Mesothelial cell of epicardium (in vitro differentiated cells): ENCODE measurements at places on chromosomes 13 and 19.

GRCh38 chr13:45926741-45927140, 75.2 kb upstream of the SIAH3 start:
- H3K4me3 ChIP-seq = no peak overlapping the region
- H3K27me3 ChIP-seq = peaks cover 21% of the 10 kb centered on the region
- no peak for DNase-seq
- H3K4me1 ChIP-seq = no peaks in the 10 kb centered on the region
- H3K27ac ChIP-seq = no peak overlapping the region

DNA sequence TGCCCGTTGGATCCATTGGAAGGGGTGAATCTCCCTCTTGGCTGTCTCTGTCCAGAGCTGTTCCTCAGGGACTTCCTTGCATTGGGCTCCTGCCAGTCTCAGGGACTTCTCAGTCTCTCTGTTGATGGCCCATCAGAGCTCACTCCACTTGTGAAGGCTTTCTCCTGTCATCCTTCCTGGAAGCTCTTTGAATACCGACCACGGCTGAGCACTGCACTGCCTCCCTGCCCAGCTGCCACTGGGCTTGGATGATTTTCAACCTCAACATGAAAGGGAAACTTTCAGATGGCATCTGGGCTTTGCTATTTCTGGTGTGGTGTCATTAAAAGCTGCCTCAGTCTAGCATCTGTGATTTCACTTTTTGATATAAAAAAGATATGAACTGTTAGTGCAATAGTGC, 66.1 kb upstream of the ANKRD10 start:
- DNase-seq = no peak
- H3K27ac ChIP-seq = no peak overlapping the region
- H3K4me1 ChIP-seq = peaks cover 8% of the 10 kb centered on the region

DNA sequence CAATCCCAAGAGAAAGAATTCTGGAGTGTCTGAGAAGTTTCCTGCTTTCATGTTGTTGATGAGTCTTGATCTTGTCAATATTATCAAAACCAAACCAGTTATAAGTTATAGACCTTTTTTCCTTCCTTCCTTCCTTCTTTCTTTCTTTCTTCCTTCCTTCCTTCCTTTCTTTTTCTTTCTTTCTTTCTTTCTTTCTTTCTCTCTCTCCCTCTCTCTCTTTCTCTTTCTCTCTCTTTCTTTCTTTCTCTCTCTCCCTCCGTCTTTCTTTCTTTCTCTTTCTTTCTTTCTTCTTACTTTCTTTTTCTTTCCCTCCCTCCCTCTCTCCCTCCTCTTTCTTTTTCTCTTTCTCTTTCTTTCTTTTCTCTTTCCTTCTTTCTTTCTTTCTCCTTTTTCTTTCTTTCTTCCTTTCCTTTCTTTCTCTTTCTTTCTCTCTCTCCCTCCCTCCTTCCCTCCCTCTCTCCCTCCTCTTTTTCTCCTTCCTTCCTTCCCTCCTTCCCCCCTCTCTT, at the start of gene OR7G3:
TSS of gene OR7G3 (minus strand) at position 51 of the 506 bp plus-strand sequence. CDS start at position 51, 0 bp downstream.
- no peaks in the 10 kb centered on the region for H3K36me3 ChIP-seq
- no peak within 1 kb of the TSS for H3K4me3 ChIP-seq
- H3K4me1 ChIP-seq = no peaks in the 10 kb centered on the region
- no peak for DNase-seq

- H3K27ac ChIP-seq = no peak overlapping the region
- H3K4me3 ChIP-seq = peak overlapping the region; percentile 59
- H3K36me3 ChIP-seq = no peaks in the 10 kb centered on the region
- DNase-seq = no peak
Observed at GRCh38 chr13:28492569-28493367, 2.2 kb downstream of the FLT1 start.

- DNase-seq = no peak
- no peak overlapping the region for H3K27ac ChIP-seq
- H3K4me3 ChIP-seq = no peak overlapping the region
- H3K36me3 ChIP-seq = no peaks in the 10 kb centered on the region
Observed at GRCh38 chr19:16160943-16161560, 12.3 kb downstream of the CIB3 start.

DNA sequence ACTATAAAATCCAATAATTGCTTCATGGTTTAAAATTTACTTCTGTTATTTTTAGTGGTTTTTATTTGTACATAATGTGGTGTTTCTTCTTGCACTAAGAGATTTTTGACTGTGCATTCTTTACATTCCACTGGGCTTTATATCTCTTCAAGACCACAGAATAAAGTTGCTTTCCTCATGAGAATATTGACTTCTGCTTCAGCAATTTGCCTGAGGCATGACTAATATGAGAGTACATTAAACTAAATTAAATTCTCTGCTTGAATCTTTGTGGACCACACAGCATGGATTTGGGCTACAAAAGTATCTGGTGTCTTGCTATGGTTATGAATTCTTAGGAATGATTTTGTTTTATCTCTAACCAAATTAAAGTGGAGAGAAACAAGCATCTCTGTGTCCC, 1463.4 kb upstream of the PCDH20 start:
- H3K27me3 ChIP-seq = no peaks in the 10 kb centered on the region
- no peak overlapping the region for H3K4me3 ChIP-seq
- H3K36me3 ChIP-seq = no peaks in the 10 kb centered on the region
- H3K27ac ChIP-seq = no peak overlapping the region
- peaks cover 5% of the 10 kb centered on the region for H3K4me1 ChIP-seq
- no peak for DNase-seq

- no peak overlapping the region for H3K27ac ChIP-seq
- no peaks in the 10 kb centered on the region for H3K36me3 ChIP-seq
- peaks cover 87% of the 10 kb centered on the region for H3K27me3 ChIP-seq
- no peak overlapping the region for H3K4me3 ChIP-seq
Observed at GRCh38 chr19:29308977-29309590, 96.1 kb upstream of the UQCRFS1 start.

- DNase-seq = no peak
- no peak overlapping the region for H3K4me3 ChIP-seq
- no peaks in the 10 kb centered on the region for H3K4me1 ChIP-seq
- no peaks in the 10 kb centered on the region for H3K27me3 ChIP-seq
Observed at GRCh38 chr13:21595546-21595822, 8.5 kb downstream of the MICU2 start.

GRCh38 chr19:40400559-40400958, 10.6 kb upstream of the HIPK4 start:
- no peak overlapping the region for H3K4me3 ChIP-seq
- DNase-seq = no peak
- H3K36me3 ChIP-seq = no peaks in the 10 kb centered on the region
- no peaks in the 10 kb centered on the region for H3K27me3 ChIP-seq
- peaks cover 4% of the 10 kb centered on the region for H3K4me1 ChIP-seq

DNA sequence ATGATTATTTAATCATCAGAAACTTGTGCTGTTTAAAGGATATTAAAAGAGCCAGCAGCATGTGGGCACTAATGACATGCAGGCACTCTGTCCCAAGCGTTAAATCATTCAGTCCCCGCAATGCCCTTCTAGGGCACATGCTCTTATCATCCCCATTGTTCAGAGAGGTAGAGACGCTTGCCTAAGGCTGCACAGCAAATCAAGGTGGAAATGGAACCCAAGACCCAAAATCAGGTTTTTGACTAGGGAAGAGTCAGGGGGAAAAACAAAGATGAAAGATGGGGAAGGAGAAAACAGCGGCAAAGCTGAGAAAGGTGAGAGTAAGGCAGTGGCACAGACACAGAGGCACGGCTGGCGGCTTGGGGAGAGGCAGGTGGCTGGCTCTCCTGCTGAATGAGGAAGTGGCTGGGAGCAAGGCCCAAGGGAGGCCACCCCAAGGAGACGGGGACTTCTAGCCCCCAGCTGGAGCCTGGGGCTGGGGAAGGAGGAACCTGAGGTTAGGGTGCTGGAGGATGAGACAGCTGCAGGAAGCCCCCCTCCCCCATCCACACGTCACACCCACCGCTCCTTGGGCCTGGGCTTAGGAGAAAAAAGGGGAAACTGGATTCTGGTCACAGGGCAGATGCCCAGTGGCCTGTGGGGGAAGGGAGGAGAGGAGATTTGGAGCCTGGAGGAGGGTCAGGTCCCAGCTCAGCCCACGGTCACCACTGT, 1.0 kb upstream of the TYROBP start:
- DNase-seq = no peak
- no peaks in the 10 kb centered on the region for H3K27me3 ChIP-seq
- no peaks in the 10 kb centered on the region for H3K4me1 ChIP-seq
- H3K27ac ChIP-seq = no peak overlapping the region
- H3K4me3 ChIP-seq = no peak overlapping the region

DNA sequence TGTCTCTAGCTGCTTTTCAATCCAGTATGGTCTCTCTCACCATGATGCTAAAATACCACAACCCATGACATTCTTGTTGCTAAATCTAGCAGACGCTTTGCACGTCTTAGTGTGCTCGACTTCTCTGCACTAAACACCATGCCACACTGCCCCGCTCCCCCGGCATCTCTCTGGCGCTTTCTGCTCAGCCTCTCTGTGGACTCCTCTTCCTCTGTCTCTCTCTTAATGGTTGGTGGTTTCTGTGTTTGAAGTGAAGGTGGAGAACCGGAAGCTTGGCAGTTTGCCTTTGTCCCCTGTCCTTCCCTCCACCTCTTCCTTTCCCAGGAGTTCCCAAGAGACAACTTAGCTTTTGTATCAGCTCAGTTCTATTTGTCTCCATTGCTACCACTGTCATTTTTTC, 8.8 kb downstream of the ERCC5 start:
- no peak overlapping the region for H3K4me3 ChIP-seq
- no peak overlapping the region for H3K27ac ChIP-seq
- H3K36me3 ChIP-seq = peaks cover 35% of the 10 kb centered on the region
- no peaks in the 10 kb centered on the region for H3K27me3 ChIP-seq
- no peaks in the 10 kb centered on the region for H3K4me1 ChIP-seq

DNA sequence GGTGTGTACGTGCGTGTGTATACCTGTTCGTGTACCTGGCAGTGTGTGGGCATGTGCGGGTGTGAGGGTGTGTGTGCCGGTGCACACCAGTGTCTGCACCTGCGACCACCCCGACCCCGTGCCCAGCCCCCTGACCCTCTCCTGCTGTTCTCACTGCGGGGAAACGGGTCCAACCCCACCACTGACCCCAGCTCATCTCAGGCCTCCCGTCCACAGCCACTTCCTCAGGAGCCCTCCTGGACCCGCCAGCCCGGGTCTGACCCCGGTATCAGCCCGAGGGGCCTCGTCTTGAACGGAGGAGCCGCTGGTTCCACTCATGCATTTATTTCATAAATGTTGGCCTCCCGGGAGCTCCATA, 23.8 kb upstream of the ONECUT3 start:
- peaks cover 2% of the 10 kb centered on the region for H3K4me1 ChIP-seq
- no peak for DNase-seq
- H3K27ac ChIP-seq = no peak overlapping the region
- no peaks in the 10 kb centered on the region for H3K36me3 ChIP-seq
- peaks cover 82% of the 10 kb centered on the region for H3K27me3 ChIP-seq

DNA sequence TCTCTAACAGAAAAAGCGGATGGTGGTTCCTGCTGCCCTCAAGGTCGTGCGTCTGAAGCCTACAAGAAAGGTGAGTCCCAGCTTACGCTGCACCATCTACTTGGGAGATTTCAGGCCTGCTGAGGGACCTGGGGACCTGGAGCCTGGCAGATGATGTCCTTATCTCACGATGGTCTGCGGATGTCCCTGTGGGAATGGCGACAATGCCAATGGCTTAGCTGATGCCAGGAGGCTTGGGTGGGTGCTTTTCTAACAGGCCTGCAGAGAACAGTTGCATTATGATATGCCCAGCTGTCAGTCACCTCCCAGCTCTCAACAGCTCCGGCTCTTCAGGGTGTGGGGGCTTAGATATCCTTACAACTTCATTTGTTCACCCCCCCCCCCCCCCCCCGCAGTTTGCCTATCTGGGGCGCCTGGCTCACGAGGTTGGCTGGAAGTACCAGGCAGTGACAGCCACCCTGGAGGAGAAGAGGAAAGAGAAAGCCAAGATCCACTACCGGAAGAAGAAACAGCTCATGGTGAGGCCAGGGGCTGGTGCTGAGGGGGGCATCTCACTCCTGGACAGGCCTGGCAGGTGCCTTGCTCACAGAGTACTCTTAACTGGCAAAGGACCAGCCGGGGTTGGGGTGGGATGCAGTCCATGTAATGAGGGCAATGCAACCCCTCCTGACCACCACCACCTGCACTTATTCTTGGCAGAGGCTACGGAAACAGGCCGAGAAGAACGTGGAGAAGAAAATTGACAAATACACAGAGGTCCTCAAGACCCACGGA, 3.8 kb downstream of the RPL13A start:
- peaks cover 27% of the 10 kb centered on the region for H3K36me3 ChIP-seq
- no peak for DNase-seq
- H3K4me3 ChIP-seq = peak overlapping the region; percentile 24
- H3K4me1 ChIP-seq = peaks cover 23% of the 10 kb centered on the region
- H3K27ac ChIP-seq = no peak overlapping the region
